Activated CD4-positive, alpha-beta T cell treated with anti-CD3 and anti-CD28 coated beads for 4 hours (primary cell): ENCODE measurements at places on chromosomes 1 and 21.

GRCh38 chr1:27192039-27192529 is 37.2 kb upstream of the SLC9A1 start:
- DNase-seq, result no peak

DNA sequence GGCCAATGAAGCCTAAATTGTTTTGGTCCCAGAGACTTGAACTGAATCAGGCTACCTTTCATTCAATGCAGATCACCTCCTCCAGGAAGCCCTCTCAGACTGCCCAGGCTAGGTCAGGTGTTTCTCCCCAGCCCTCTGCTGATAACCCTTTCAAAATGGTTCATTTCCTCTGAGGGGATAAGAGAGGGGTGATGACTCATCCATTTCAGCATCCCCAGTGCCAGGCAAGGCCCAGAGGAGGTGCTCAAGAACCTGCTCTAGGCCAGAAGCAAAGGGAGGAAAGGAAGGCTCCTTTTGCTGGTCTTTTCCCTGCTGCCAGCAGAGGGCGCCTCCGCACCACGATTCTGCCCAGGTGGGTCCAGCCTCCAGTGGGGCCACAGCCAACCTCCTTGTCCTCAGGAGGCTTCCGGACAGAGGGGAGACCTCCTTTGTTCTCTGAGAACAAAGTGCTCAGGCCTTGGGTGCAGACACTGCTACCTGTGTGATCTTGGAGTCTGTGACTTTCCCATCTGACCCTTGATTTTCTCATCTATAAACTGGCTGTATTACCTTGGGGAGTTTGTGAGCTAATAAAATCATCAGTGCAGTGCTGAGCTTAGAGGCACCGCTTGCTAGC is 45.3 kb upstream of the ARHGEF10L start:
- DNase-seq, result peak; percentile 55

GRCh38 chr1:115035652-115036051 is 6.0 kb downstream of the TSHB start:
- DNase-seq, result no peak

- no peak for DNase-seq
These were observed 166.4 kb downstream of the PBX1 start for GRCh38 chr1:164725401-164725800.

DNA sequence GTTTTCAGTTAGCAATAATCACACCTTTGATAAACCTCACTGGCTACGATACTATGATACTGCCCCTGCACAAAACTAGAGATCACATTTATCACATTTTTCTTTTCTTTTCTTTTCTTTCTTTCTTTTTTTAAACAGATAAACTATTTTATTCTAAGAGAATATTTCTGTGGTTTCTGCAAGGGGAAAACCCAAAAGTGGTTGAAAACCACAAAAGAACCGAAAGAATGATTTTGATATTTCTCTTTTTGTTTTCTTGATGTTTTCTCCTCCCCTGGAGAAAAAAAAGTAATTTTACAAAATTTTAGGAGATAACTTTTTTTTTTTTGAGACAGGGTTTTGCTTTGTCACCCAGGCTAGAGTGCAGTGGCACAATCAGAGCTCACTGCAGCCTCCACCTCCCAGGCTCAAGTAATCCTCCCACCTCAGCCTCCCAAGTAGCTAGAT is 18.4 kb upstream of the FRRS1 start:
- DNase-seq, result no peak

DNA sequence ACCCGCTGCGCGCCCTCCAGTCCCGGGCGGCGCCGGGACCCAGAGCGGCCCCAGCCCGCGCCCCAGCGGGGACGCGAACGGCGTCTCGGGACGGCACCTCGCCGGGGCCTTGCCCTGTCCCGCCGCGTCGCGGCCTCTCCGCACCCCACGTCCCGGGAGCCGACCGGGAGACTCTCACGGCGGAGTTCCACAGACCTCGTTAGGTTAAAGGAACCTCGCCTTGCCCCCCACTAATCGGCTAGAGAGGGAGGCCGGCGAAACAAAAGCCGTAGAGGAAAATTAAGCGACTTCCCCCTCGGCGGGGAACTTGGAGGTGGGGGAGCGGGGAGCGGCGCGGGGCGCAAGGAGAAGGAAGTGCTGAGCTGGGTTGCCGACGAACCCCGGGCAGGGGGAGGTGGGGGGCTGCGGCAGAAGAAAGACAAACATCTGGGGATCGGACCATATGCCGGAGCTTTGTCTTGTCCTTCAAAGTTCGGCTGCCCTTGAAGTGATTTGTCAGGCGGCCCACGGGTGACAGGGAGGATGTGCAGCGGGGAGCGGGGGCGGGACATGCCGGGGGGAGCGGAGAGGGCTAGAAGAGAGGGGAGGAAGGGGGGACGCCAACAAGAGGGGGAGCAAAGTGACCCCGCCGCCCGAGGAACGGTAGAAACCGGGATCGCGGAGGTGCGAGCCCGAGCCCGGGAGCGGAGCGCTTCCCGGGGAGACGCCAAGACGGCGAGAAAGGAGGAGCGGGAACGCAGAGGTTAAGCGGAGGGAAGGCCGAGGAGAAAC is 120.0 kb upstream of the RRP15 start:
- peak; percentile 3 for DNase-seq

- no peak for DNase-seq
These were observed 69.5 kb downstream of the EDEM3 start for GRCh38 chr1:184685116-184685515.

DNA sequence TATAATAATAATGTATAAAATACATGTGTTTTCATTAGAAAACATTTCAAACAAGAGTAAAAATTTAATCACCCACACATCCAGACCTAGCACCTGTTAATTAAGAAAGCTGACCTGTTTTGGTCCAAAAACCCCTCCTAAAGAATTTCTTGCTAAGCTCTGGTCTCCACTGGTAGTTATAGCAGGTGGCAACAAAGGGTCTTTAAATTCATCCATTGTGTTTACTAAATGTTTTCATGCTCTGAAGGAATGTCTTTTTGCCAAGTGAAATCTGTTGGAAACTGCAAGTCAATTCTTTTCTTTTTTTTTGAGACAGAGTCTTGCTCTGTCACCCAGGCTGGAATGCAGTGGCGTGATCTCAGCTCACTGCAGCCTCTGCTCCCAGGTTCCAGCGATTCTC is 141.1 kb downstream of the ESRRG start:
- DNase-seq, result no peak

- DNase-seq, result peak; percentile 49
These were observed 248.6 kb downstream of the DNM3 start for GRCh38 chr1:172089768-172090510.
